ENCODE measurements at places on chromosomes 3 and 15. TPM values are rescaled to one million over a fixed set of nuclear protein-coding genes. Genes with fewer than 3 reads are reported as not detected.

Gene IMPG2
- polyA plus RNA-seq = 0.52 TPM

Gene ZNF592
- 27.2 TPM for polyA plus RNA-seq

Gene ST6GAL1
- 28.3 TPM for polyA plus RNA-seq

Gene POC1A
- 7.7 TPM for polyA plus RNA-seq

Gene LRRC31
- 0.32 TPM for polyA plus RNA-seq

Gene EIF3J
- polyA plus RNA-seq = 101 TPM

Gene PEX5L
- 0.44 TPM for polyA plus RNA-seq

Gene IREB2
- 66.8 TPM for polyA plus RNA-seq

Gene CD200R1
- polyA plus RNA-seq = 0.60 TPM

Gene ITGA11
- polyA plus RNA-seq = 3.4 TPM

Gene STRA6
- 46.4 TPM for polyA plus RNA-seq

Gene CNTN3
- 6.9 TPM for polyA plus RNA-seq

Gene CLDN11
- polyA plus RNA-seq = 200 TPM

Gene RTP1
- not detected for polyA plus RNA-seq

Gene LEKR1
- 4.1 TPM for polyA plus RNA-seq

Gene SLC24A5
- polyA plus RNA-seq = 1.1 TPM

Gene PLSCR2
- polyA plus RNA-seq = 1.5 TPM
